ENCODE measurements at places on chromosomes 16 and 17. TPM values are rescaled to one million over a fixed set of nuclear protein-coding genes. Genes with fewer than 3 reads are reported as not detected.

TBC1D3C gene
- not detected for total RNA-seq

GAS7 gene
- 0.33 TPM for total RNA-seq

C16orf46 gene
- total RNA-seq: 0.78 TPM

PIRT gene
- not detected for total RNA-seq

ATP2A1 gene
- total RNA-seq: 2.7 TPM

ACSM2A gene
- total RNA-seq: not detected

TMEM92 gene
- 26.6 TPM for total RNA-seq

ZSCAN10 gene
- total RNA-seq: not detected

ENPP7 gene
- total RNA-seq: not detected

GINS2 gene
- total RNA-seq: 31.6 TPM

SNX20 gene
- total RNA-seq: not detected

TMEM88 gene
- 0.69 TPM for total RNA-seq

LIMD2 gene
- 9.8 TPM for total RNA-seq

KCNG4 gene
- total RNA-seq: not detected

CALB2 gene
- total RNA-seq: 6.8 TPM

SLC16A5 gene
- total RNA-seq: 20.6 TPM

RND2 gene
- 0.15 TPM for total RNA-seq

CCL4L2 gene
- not detected for total RNA-seq

SLC6A2 gene
- 0.05 TPM for total RNA-seq

KLHL10 gene
- not detected for total RNA-seq

HSPB9 gene
- not detected for total RNA-seq

TEX19 gene
- 0.27 TPM for total RNA-seq

MYO15A gene
- 0.14 TPM for total RNA-seq

HBA2 gene
- 0.40 TPM for total RNA-seq

NOS2 gene
- 0.15 TPM for total RNA-seq

TBC1D3 gene
- not detected for total RNA-seq

DNAH17 gene
- 1.4 TPM for total RNA-seq

TBC1D3K gene
- not detected for total RNA-seq

ACD gene
- 32.8 TPM for total RNA-seq

TPPP3 gene
- 11.2 TPM for total RNA-seq

APOH gene
- 3.8 TPM for total RNA-seq

SLC16A13 gene
- total RNA-seq: 9.2 TPM

OR1A2 gene
- total RNA-seq: not detected

FBXW10 gene
- 0.96 TPM for total RNA-seq

MED9 gene
- 18.3 TPM for total RNA-seq

HSD17B2 gene
- total RNA-seq: not detected

PIK3R6 gene
- total RNA-seq: not detected

GPRC5C gene
- total RNA-seq: 56.4 TPM

INO80E gene
- 103 TPM for total RNA-seq

MKS1 gene
- total RNA-seq: 10.6 TPM

PTX4 gene
- total RNA-seq: not detected

FBXO31 gene
- total RNA-seq: 15.4 TPM

C1QTNF8 gene
- not detected for total RNA-seq

SERPINF2 gene
- 2.0 TPM for total RNA-seq

CCL14 gene
- not detected for total RNA-seq

VASN gene
- 8.0 TPM for total RNA-seq

All from A549 treated with CpdA at 1 μM for 4 hours (cell line).